ENCODE measurements at places on chromosomes 12 and 14.
A peak's percentile ranks its signal among the peaks of the same experiment; 100 is the strongest.

DNA sequence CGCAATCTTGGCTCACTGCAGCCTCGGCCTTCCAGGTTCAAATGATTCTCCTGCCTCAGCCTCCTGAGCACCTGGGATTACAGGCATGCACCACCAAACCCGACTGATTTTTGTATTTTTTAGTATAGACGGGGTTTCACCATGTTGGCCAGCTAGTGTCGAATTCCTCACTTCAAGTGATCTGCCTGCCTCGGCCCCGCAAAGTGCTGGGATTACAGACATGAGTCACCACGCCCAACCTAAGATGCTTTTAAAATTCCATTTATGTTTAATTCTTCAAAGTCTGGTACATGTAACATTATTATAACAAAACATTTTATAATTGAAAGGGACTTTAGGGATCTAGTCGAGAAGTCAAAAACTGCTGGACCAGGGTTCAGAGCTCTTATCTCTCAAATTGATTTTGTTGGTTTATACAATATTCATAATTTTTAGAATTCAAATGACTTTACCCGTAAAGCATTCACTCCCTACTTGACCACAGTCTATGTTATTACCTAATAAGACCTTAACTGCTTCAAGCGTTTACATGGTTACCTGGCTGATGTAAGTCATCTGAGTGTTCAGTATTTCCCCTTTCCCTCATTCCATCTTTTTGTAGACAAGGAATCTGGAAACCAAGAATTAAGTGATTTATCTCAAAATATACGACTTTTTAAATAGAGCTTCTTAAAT lies 28.2 kb downstream of the RAP1B start:
- peaks cover 17% of the 10 kb centered on the region for H3K36me3 ChIP-seq
- H3K27ac ChIP-seq: peak overlapping the region; percentile 19
- no peaks in the 10 kb centered on the region for H3K27me3 ChIP-seq
- H3K4me1 ChIP-seq: peaks cover 80% of the 10 kb centered on the region
- no peak for DNase-seq

- no peaks in the 10 kb centered on the region for H3K4me1 ChIP-seq
- no peak overlapping the region for H3K27ac ChIP-seq
- no peaks in the 10 kb centered on the region for H3K36me3 ChIP-seq
- no peak for DNase-seq
- H3K4me3 ChIP-seq: no peak overlapping the region
Measured at GRCh38 chr14:29900609-29901350, 26.9 kb downstream of the PRKD1 start.

- H3K27me3 ChIP-seq: no peaks in the 10 kb centered on the region
- no peak overlapping the region for H3K4me3 ChIP-seq
- H3K4me1 ChIP-seq: peaks cover 2% of the 10 kb centered on the region
- no peak for DNase-seq
Measured at GRCh38 chr14:99566390-99567354, 37.3 kb downstream of the CCDC85C start.

DNA sequence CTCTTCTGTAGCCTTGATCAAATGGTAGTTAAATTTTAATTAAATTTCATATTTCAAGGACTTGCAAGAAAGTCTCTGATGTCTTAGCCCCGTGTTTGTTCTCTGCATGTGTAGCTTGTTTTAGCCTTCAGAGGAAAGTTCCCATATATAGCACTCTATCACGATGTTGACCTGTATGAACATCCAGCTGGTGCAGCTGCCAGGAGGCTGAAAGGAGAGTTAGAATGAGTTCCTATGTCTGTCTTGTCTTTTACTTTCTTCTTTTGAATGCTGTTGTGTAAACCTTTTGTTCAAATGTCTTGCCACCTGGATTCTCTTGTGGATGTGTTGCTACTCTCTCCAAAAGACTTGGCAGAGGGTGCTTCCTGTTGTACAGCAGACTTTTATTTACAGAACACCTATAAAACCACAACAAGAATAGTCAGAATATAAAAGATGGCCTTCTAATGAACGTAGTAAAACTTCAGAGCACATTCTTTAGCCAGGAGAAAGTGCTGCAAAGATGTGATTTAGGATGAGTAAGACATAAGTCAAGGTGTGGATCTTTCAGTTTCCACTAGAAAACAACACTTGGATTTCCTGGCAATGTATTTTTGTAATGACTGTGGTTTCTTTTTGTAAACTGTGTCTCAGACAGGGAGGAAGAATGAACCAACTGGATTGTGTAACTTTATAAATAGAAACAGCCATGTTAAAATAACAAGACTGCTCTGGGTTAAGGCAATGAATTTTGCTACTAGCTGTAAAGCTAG lies 17.2 kb downstream of the NAV3 start:
- no peaks in the 10 kb centered on the region for H3K4me1 ChIP-seq
- no peak for DNase-seq
- H3K27ac ChIP-seq: no peak overlapping the region
- H3K36me3 ChIP-seq: no peaks in the 10 kb centered on the region
- no peak overlapping the region for H3K4me3 ChIP-seq

All from activated CD4-positive, alpha-beta memory T cell treated with anti-CD3 and anti-CD28 coated beads for 36 hours (primary cell).